Stimulated activated CD8-positive, alpha-beta memory T cell treated with anti-CD3 and anti-CD28 coated beads, Interleukin-4, amount 100 ng/mL, for 4 hours (primary cell): ENCODE measurements at places on chromosomes 16 and 17.

GRCh38 chr17:67041941-67042899, 2.1 kb upstream of the CACNG1 start:
- DNase-seq, result no peak

DNA sequence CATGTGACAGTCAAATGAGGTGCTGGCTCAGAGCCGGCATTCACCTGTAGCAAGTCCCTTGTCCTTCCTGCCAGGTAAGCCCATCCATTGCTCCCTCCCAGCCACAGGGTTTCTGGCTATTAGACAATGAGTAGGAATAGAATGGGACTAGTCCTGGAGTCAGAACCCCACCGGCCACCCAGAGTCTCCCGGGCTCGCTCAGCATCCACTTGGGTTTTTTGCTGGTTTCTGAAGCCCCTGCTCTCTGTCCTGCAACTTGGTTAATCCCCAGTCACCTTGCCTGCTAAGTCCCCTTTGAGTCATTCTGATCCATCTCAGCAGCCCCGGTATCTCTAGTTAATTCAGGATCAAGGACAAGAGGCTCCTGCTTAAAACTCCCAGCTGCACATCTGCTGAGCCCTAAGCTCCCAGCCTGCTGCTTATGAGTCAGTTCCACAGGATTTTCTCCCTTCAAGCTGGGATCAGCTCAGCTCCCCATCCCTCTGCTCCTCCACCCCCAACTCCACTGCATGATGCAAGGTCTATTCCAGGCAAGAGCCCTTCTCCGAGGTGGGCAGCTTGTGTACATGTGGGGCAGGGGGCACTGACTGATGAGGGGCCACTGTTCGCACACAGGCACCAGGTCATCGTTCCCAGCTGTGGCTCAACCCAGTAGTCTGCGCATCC, 19.9 kb upstream of the MRPS23 start:
- no peak for DNase-seq

DNA sequence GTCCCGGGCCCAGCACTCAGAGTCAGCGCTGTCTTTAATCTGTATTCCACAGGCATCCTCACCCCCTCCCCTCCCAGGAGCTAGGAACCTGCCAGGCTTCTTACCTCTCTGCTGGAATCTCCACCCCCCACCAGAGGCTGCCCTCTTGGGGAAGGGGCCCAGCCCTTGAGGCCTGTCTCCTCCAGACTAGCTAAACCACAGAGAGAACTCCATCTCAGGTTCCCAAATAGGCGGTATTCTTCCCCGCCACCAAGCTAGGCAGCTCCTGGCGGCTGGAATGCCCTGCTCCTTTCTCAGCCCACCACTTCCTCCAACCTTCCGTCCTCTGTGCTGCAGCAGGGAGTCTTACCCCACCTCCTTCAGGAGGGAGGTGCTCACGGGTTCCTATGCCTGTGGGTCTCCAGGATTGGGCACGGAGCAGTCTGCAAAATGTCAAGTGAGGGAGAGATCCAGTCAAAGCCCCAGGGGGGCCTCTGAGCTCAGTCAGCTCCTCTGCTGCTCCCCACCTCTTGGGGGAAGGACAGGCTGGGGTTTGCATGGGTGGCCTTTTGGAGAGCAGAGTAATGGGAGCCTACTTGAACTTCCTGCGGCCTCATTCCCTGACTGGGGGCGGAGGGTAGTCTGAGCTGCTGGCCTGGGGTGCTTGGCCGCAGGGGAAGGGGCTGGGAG, 55.7 kb downstream of the SREBF1 start:
- no peak for DNase-seq

DNA sequence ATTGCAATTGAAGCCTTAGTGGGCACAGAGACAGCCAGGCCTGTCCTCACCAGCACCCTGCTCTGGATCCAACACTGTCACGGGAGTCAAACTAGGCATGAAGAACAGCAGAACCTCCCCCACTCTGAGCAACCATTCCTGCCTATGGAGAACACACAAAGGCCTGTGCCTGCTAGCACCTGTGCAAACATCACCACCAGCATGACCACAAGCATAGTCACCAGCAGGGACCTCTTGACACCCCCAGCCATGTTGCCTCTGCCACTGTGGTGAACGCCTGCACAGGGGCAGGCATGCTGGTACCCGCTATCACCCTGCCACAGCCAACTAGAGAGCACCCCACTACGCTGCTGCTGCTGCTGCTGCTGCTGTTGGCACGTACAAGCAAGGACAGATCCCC, 51.7 kb downstream of the CMC2 start:
- no peak for DNase-seq

DNA sequence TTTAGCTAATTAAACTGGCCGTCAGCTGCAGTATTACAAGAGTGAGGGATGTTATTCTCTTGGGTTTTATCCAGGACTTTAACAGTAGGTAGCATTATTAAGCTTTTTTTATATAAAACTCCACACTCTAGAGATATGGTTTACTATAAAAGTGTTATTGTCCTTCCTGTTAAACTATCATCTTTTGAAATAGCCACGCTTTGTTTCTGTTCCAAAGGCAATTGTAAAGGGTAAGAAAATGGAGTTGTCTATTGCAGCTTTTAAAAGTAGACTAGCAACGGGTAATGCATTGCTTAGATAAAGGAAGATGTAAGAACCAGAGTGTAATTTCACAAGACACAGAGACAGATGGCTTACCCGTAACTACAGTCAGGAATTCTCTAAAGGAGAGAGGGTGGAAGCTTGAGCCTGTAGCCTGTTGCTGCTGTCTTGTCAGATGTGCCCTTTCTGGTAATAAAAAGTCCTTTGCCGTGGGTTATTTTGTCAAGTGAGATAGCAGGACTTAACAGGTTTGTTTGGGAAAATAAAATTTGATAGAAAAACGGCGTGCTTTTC, 56.4 kb downstream of the WWOX start:
- DNase-seq, result no peak

- DNase-seq, result no peak
Observed at GRCh38 chr16:84715854-84716253, 16.1 kb downstream of the USP10 start.

DNA sequence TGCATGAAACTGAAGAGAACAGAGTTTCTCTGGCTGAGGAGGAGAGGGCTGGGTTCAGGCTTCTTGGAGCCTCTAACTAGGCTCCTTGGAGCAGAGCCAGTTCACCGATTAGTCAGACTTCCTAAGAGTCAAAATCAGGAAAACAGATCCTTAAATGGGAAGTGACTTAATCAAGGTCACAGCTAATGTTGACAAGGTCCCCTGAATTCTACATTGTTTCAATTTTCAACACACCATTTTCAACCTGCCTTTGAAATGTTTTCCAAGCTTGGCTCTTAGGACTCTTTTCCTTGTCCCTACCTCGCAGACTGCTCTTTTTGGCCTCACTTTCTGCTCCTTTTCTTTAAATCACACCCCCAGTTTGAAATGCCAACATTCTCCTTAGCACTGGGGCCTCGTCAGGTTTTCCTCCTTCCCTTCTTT, 16.3 kb downstream of the MYL4 start:
- DNase-seq, result no peak

- DNase-seq, result no peak
Observed at GRCh38 chr17:6069539-6070429, at the start of gene WSCD1. Gene WSCD1, plus strand, starts transcription at chr17:6070379. Its CDS starts 10,280 bp downstream, at chr17:6080659.

- peak; percentile 28 for DNase-seq
Observed at GRCh38 chr17:2749784-2750181, 331 bp upstream of the CCDC92B start.

GRCh38 chr17:50344731-50345365, 1.1 kb upstream of the XYLT2 start:
- DNase-seq, result no peak

DNA sequence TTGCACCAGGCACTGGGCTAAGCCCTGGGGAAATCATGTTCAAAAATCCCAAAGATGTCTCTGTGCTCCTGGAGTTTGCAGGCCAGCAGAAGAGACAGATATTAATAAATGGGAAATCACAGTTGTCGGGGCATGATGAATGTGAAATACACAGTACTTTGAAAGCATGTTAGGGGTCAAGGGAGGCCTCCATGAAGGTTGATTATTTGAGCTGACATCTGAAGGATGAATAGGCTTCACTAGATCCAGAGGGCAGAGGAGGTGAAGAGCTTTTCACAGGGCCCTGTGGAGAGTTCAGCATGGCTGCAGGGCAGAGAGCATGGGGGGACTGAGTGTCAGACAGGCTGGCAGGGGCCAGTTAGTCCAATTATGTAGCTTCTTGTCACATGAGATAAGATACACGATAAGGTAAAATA, 2.6 kb downstream of the ANKRD40CL start:
- no peak for DNase-seq

DNA sequence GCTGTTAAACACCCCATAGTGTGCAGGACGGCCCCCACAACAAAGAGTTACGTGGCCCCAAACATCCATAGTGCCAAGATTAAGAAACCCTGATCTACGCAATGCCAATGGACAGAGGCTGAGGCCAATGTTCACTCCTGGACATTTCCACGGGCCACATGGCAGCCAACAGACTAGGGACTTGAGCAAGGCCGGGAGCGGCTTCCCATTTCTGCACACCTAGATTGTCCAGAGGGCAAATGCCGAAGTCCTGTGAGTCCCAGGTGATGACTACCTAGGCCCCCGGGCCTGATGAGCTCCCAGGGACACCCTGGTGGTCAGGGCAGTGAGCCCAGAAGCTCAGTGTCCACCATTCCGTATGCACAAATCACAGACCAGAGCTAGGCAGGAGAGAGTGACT, 95.5 kb downstream of the AMFR start:
- no peak for DNase-seq

DNA sequence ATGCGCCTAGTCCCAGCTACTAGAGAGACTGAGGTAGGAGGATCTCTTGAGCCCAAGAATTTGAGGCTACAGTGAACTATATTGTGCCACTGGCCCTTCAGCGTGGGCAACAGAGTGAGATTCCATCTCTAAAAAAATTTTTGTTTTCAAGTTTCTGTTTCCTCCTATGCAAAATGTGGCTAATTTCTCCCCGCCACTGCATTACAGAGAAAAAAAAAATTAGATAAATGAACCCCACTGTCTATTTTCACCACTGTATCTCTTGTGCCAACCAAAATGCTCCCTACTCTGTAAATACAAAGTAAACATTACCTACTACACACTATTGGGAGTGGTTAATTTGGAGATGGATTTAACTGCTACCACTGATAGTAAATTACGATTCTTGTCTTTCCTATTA, 2.0 kb downstream of the MARF1 start:
- no peak for DNase-seq
